Dorsolateral prefrontal cortex (tissue), 122 donors: ENCODE measurements at places on chromosomes 7 and 10. TPM values are rescaled to one million over a fixed set of nuclear protein-coding genes. Genes with fewer than 3 reads are reported as not detected.

LSM8 gene
- 21.9 TPM for total RNA-seq

ICA1 gene
- 99.3 TPM for total RNA-seq

SFTPD gene
- total RNA-seq = 3.5 TPM

INHBA gene
- total RNA-seq = 1.9 TPM

VGF gene
- 63.2 TPM for total RNA-seq

RASSF4 gene
- 120 TPM for total RNA-seq

ELOVL3 gene
- total RNA-seq = not detected

NPC1L1 gene
- total RNA-seq = 0.32 TPM

MDFIC gene
- 7.1 TPM for total RNA-seq

TDRD1 gene
- 0.95 TPM for total RNA-seq

HOXA1 gene
- total RNA-seq = not detected

SPDYE1 gene
- not detected for total RNA-seq

CABCOCO1 gene
- 2.8 TPM for total RNA-seq

ZNF655 gene
- total RNA-seq = 88.1 TPM

C10orf62 gene
- total RNA-seq = 0.98 TPM

MKI67 gene
- not detected for total RNA-seq

NKX2-3 gene
- total RNA-seq = not detected

SP8 gene
- total RNA-seq = 2.2 TPM
